ENCODE measurements at places on chromosomes 6 and 20.

GRCh38 chr6:79201143-79201542, 33.3 kb downstream of the HMGN3 start:
- no peak for DNase-seq

GRCh38 chr6:17031961-17032360, 69.9 kb upstream of the STMND1 start:
- no peak for DNase-seq

- no peak for DNase-seq
These were observed 3.9 kb upstream of the WFDC2 start for GRCh38 chr20:45465491-45466266.

DNA sequence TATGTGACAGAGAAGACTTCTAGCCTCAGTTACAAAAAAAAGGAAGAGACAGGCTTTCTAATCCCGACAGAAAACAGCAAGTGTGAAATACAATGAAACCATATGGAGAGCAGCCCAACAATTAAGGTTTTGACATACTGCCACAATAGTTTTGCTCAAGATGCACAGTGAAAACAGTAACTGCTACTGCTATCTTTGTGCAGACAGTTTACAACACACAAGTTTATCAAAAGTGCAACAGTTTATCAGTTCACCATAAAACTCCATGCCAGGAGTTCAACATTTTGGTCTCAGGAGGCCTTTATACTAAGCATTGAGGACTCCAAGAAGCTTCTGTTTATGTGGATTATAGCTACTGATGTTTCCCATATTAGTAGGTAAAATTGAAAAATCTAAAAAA, 37.6 kb downstream of the GOPC start:
- no peak for DNase-seq

DNA sequence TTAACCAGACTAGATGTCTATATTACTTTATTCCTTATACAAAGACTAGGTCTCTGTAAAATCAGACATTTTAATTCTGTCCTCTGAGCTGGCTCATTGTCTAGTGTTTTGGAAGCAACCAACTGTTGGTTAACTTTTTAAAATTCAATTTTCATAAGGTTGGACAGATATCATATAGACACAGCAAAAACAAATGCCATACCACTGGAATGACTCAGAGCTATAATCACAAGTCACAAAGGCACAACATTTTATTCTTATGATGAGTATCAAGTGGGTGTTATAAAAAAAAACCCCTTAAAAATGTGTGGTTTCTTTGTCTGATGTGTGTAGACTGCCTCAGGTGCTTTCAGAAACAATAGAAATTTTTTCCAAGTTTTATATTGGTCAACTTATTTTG, 296.2 kb upstream of the MARCKS start:
- peak; percentile 76 for DNase-seq

- no peak for DNase-seq
These were observed 131.8 kb downstream of the CFAP61 start for GRCh38 chr20:20184149-20184548.

GRCh38 chr6:164401871-164402270, 907.5 kb downstream of the C6orf118 start:
- DNase-seq, result no peak

GRCh38 chr6:161082215-161082614, 90.6 kb downstream of the MAP3K4 start:
- DNase-seq, result no peak

GRCh38 chr20:24615353-24615752, 145.9 kb downstream of the SYNDIG1 start:
- no peak for DNase-seq

DNA sequence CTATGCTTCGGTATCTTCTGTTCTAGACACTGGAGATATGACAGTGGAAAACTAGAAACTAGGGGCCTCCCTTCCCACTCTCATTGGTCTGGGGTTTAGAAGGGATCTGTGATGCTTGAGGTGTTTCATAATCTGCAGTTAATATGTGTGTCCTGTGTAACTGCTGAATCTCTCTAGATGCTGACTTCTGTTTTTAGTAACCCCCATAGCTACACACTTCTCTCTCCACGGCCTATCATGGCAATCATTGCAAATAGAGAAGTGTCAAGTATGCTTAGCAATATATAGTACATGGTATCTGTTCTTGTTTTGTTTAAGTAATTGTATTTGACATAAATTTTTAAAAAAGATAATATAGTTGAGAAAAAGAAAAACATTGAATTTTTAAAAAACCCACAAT, 394.6 kb upstream of the MMS22L start:
- DNase-seq, result no peak

DNA sequence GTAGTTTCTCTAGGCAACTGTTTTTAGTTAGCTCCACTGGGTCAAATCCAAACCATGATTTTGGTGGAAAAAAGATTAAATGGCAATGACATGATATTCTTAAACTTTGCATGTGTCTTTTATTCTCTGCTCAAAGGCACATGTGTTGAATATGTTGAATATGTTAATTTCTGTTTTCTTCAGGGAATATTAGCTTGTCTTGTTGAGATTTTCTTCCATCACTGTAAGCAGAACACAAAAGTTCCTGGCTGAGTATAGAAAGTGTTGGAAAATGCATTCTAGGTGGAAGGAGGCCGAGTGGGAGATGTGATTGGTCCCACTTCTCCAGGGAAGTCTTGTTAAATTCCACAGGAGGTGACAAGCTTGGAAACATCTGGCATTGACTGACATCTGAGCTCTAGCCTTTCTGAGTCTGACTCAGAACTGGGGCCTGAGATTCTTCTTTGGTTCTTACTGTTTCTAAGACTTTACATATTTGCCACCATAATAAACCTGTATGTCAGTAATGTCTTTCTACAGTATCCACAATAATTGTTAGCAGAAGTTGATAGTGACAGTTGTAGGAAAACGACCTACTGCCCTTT, 81.1 kb downstream of the LAMA4 start:
- DNase-seq, result no peak

- DNase-seq, result peak; percentile 8
These were observed 93.2 kb downstream of the DLGAP4 start for GRCh38 chr20:36399147-36399968.

DNA sequence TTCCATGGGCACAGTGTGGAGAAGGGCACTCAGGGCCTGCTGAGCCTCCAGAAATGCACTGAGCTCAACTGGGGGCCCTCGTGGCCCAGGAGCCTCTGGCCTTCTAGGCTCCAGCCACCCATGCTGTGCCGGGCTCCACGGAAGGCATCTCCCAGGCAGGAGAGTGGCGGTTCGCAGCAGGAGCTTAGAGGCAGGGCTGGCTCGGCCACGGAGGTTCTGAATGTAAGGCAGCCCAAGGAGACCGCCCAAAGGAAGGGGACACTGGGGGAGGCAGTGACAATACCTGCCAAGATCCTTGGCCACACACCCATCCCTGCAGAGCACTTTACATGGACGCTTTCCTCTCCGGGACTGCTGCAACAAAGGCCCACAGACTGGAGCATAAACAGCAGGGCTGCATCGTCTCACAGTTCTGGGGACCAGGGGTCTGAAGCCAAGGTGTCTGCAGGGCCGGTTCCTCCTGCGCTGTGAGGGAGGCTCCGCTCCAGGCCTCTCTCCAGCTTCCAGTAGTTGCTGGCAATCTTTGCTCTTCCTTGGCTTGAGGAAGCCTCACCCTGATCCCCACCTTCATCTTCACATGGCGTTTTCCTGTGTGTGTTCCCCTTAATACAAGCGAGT, 128.2 kb upstream of the CDH4 start:
- DNase-seq, result no peak

DNA sequence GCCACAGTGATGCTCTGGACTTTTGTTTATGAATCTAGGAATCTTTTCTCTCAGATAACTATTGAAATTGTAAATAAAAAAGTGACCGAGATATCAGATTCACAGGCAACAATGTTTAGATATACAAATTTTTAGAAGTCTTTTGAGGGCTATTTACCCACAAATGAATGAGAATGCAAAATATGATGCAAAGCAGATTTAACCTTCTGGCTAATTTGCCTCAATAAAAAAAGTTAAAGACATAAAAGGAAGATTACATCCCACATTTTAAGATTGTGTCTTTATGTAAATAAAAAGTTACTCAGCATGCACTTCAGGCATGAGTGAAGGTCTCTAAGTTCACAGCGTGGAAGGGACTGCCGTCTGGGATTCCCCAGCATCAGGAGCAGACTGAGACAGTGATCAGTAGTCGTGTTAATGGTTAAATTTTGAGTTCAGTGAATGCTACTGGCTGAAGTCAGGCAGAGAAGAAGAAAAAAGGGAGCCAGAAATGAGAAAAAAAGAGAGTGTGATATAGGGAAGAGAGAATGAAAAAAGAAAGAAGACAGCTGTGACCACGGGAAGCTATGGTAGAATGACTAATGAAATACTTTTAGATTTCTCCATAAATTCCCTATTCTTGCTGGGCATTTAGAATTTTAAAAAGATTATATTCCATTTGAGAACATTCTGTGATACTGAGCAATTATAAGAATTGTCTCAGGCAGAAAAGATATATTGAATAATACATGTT, 93.6 kb downstream of the MYB start:
- DNase-seq, result no peak

DNA sequence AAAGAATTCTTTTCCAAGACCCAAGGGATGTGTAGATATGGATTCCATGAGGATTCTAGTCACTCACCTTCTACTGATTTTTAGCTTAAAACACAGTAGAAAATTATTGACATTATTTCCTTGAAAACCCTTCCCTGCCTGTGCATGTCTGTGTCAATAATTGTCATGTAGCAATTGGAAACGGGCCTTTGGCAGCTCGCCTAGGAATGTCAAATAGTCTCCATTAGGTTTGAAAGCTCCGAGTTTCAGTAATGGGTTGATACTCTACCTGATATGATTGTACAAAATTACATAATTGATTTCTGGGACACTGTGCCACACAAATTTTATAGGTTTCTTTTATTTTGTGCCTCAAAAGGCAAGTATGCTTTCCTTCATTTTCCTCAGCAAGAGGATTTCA, 515.2 kb upstream of the ARID1B start:
- DNase-seq, result no peak

DNA sequence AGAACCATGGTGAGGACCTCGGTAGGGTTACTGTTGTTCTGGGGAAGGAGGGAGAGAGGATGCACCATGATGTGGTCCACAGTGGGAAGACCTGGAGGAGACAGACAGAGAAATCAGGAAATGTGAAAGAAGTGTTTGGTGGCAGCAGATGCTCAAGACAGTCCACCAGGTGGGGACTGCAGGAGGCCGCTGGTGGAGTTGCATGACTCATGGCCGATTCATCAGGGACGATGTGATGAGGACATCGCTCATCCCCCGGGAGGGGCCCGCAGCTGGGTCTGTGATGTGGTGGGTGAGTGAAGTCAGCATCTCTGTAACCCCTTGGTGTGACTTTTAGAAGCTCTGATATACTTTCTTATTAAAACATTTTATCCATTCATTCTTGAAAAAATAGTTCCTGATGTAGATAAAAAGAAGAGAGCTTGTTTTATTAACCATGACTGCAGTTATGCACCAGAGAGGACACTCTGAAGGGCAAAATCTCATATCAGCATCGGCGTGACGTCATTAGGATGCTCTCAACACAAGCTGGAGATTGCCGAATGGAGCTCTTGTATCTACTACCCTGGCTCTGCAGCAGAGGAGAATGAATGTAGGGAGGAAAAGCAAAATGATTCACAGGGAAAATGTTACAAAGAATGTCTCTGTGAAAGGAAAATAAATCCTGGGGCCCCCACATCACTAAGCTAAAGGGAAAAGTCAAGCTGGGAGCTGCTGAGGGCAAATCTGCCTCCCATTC, 71.2 kb downstream of the RAMACL start:
- peak; percentile 84 for DNase-seq

DNA sequence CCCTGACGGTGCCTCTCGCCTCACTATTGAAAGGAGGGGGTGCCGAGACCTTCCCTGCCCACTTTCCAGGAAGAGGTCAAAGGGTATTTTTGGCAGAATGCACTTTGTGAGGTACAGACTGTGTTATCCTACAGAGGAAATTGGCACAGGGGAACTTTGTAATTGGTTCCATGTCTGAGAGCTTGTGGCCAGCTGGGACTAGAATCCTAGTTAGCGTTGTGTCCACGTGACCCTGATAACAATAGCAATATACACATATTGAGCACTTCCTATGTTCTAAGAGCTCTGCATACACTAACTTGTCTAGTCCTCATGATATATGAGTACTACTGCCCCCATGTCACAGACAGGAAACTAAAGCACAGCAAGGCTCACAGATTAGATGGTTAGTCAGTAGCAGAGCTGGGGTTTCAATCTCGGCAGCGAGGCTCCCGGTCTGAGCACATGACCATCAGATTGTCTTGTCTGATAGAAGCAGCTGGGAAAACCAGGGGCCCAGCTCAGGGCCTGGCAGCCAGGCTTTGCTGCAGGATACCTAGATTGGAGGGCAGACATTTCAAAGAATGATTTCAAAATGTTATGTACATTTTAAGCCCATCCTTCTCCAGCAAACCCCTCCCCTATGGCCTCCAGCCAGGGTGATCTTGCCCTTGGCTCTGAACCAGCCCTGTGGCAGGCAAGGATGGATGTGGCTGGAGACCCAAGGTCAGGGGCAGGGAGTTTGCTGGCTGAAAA, 1.4 kb downstream of the MAPK13 start:
- DNase-seq, result peak; percentile 41

- DNase-seq, result no peak
These were observed 130.3 kb upstream of the SASH1 start for GRCh38 chr6:148212366-148212765.

GRCh38 chr20:50487397-50487796, 22.8 kb upstream of the PTPN1 start:
- no peak for DNase-seq

DNA sequence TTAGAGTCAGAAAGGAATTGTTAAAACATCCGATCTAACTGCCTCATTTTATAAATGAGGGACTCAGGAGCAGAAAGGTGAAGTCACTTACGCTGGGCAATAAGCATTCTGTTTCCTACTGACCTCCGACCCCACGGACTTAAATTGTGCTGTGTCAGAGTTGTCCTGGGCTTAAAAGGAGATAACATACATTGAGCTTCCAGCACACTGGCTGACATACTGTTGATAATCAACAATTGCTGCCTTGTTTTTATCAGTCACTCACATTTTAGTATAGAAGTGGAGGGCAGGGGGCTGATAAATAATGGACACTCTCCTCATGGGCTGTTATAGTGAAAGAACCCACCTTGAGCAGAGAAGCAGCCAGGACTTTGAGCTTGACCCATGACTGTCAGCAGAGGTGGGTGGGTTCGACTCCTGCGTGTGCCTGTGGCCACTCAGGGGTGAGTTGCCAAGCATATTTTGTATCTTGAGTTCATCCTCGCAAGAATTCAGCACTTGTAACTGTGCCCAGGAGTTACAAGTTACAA, 166.5 kb upstream of the JARID2 start:
- no peak for DNase-seq
